ENCODE measurements at places on chromosomes 5 and 9.
A peak's percentile ranks its signal among the peaks of the same experiment; 100 is the strongest.

DNA sequence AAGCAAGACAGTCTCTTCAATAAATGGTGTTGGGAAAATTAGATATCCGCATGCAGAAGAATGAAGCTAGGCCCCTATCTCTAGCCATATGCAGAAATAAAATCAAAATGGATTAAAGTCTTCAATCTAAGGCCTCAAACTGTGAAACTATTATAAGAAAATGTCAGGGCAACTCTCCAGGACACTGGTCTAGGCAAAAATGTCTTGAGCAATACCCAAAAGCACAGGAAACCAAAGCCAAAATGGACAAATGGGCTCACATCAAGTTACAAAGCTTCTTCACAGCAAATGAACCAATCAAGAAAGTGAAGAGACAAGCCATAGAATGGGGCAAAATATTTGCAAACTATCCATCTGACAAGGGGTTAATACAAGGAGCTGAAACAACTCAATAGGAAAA, 338.8 kb downstream of the NNT start:
- no peak for DNase-seq

DNA sequence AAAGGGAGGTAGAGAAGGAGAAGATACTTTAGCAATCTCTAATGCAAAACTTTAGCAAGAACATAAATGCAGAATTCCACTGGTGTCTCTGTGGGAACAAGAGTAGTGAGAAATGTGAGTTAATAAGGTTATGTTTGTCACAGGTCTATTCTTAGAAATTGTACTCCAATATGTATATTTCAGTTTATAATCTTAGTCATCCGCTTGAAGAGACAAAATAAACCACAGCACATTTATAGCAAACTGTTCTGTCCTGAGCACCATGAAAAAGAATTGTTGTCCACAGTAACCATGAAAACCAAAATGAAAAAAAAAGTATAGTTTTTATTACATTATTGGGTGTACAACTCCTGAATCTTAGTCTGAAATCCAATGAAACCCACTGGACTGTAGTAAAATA, 93.6 kb upstream of the TSLP start:
- no peak for DNase-seq

GRCh38 chr5:61285531-61285930, 46.5 kb upstream of the ZSWIM6 start:
- no peak for DNase-seq

- peak; percentile 24 for DNase-seq
These were observed at the start of gene CTNNA1 for GRCh38 chr5:138752951-138753793. CTNNA1 (plus strand) TSS chr5:138753425; CDS start chr5:138781925, 28,500 bp downstream.

GRCh38 chr5:127294829-127295228, 4.2 kb downstream of the MEGF10 start:
- DNase-seq: no peak

DNA sequence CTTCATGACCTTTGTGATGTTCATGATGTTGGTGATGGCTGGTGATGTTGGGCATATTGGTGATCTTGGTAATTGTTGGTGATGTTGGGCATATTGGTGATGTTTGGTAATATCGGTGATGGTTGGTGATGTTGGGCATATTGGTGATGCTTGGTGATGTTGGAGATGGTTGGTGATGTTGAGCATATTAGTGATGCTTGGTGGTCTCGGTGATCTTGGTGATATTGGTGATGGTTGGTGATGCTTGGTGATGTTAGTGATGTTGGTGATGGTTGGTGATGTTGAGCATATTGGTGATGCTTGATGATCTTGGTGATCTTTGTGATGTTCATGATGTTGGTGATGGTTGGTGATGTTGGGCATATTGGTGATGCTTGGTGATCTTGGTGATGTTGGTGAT, 73.8 kb downstream of the IRX2 start:
- no peak for DNase-seq

DNA sequence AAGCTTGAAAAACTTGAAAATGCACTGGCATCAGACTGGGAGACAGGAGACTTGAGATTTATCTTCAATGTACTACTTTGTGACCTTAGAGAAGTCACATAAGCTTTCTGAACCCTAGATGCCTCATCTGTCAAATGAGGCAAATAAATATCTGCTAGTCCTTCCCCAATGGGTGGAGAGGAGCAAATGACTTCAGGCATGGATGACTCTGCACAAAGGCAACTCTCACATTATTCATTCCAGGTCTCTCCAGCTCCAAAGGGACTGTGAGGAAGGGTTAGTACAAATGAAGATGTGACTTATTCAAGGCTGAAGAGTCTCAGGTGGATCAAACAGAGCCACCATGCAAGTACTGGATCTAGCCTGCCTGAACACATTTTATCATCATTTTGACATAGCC, 228.7 kb downstream of the SLIT3 start:
- no peak for DNase-seq

- no peak for DNase-seq
These were observed 53.9 kb downstream of the ZNF354C start for GRCh38 chr5:179113945-179114641.

GRCh38 chr9:92671323-92671722, 1.4 kb upstream of the IPPK start:
- DNase-seq: no peak

DNA sequence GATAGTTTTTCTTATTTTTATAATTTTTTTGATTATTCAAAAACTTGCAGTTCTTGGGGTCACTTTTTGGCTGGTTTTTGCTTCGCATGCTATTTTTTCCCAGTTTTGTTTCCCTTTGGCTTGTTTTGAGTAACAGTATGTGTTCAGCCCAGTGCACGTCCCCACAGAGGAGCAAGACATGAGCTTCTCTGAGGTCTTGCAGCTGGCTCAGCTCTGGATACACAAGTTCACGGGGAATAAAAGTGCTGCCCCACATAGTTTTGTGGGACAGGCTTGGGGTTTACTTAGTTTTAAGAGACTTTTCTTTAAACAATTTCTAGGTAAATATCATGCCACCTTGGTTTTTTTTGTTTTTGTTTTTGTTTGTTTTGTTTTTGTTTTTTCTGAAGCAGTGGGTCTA, 297.8 kb upstream of the IRX1 start:
- DNase-seq: no peak

- DNase-seq: no peak
These were observed 975.4 kb downstream of the NR2F1-AS1 start for GRCh38 chr5:92605591-92605990.

DNA sequence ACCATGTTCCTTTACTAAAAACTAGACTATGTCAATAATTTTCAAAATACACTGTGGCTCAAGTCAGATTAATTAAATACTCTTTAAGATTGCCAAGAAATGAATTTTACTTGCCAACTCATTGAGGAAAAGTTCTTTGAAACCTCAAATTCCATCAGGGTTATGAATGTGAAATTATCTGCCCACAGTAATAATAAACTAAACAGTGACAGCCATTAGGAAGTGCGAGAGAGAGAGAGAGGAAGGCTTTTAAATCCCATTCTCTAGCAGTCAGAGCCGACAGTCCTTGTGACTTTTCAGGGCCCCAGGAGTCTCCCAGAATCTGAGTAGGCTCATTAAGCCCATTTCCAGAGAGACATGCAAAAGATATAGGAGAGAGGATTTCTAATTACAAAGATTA, 236.1 kb downstream of the MARCHF11 start:
- no peak for DNase-seq

DNA sequence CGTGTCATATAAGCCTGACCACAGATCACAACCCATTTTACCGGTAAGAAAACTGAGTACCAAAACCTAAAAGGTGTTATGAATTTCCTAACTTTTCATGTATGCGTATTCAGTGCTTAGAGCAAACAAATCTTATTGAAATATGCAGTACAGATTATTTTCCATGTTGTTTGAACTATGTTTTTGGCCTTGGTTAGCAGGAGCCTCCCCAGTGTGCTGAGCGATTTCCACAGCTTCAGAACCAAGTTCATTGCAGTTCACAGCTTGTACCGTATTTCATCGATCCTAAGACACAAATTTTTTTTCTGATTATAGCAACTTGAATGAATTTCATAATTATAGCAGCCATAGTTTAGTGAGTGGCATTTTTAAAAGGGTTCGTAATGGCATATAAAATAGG, 13.7 kb downstream of the ADAMTSL1 start:
- no peak for DNase-seq

DNA sequence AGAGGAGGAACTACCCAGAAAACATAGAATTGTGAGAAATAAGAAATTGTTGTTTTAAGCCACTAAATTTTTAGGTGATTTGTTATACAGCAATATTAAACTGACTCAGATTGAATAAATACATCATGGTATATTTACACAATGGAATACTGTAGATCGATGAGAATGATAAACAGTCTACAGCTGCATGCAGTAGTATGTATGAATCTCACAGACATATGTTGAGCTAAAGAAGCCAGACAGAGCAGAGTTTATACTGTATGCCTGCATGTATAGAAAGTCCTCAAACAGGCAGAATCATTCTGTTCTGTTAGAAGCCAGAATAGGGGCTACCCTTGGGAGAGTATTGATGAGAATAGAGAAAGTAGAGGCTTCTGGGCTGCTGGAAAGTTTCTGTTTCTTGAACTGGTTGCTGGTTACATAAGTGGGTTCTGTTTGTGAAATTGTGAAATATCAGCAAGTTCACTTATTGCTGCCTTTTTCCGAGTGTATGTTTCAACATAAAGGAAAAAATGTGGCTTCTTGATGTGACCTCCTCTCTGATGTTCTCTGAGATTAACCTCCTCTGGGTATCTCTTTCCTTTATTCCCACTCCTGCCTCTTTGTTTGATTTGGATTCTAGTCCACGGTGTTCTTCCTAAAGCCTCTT, 9.6 kb downstream of the KIAA1958 start:
- DNase-seq: no peak

DNA sequence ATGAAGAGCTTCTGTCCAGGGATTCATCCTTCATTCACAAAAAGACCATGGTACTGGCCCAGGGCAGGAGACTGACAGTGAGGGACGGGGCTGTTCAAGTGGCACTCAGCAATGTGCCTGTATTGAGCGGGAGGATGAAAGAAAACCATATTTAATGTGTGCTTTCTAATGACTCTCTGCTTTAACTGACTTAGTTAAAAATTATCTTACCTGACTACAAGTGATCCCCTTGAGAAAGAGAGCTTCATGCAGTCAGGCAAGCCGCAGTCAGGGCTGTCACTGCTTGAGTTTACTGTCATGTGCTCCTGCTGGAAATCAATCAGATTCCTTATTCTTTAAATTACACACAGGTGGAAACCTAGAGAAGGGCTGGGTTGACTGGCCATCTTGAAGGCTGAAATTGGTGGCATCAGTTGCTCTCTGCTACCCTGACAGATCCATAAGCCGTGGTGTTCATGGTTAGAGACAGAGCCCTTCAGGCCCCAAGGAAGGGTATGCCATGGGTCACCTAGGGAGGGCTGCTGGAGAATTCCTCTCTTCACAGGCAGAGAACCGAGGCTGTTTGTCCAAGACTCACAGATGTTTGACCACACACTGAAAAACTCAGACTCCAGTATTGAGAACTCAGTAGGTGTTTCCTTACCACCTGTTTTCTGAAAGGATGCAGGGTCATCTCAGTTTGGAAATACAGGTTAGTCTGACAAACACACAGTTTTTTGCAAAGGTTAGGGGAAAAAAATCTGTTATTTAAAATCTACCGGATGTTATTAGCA, 70.9 kb downstream of the TRIO start:
- no peak for DNase-seq

- DNase-seq: no peak
These were observed 87.1 kb downstream of the PDE6A start for GRCh38 chr5:149857499-149857898.

GRCh38 chr9:121566481-121567465, 67.1 kb upstream of the GGTA1 start:
- DNase-seq: no peak

DNA sequence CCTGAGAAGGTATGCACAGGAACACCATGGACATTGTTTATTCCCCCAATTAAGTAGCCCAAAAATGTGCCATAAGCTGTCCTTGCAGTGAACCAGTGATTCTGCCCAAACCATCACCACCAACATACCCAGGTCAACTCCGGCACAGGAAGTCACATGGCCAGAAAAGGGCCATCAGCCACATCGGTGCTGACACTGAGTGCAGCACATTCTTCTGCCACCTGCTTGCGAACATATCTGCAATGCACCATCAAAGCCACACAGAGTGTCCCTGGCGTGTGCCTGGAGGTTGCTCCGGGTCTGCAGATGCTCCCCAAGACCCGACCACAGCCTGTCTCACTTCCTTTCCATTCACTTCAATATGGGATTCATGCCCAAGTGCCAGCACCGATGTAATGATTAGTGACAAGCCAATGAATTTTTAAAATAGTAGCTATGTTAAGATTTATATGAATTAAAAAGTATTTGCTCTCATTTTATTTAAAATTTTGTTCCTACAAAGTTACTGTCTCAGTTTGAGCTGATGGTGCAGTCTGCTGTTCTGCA, 37.6 kb downstream of the SYK start:
- no peak for DNase-seq

DNA sequence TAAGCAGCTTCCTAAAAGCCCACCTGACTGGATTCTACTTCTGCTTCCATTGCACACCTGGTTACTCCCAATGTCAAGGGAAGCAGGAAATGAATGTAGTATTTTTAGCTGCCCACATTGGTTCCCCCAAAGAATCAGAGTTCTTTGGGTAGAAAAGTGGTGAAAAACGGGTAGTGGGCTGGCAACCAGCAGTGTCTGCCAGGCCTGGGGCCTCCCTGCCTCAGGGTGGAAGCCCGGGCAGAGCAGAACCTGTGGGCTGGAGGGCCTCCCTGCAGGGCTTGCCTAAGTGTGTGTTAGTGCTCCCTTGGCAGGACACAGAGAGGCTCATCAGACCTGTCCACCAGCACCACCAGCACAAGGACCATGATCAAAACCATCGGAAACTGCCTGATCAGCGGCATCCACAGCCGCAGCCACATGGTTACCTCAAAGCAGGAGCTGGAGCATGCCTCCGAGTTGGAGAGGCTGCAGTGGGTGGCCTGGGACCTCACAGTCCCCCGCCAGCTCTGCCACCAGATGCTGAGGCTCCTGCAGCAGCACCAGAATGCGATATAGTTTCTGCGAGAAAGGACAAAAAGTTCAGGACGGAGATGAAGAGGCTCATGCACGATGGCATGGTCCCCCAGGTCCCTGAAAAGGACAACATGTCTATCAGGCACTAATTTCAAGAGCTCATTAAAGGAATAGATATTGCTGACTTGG, 72.2 kb downstream of the PTPDC1 start:
- no peak for DNase-seq

- DNase-seq: no peak
These were observed 64.3 kb upstream of the CAMK4 start for GRCh38 chr5:111159845-111160244.

GRCh38 chr5:6731465-6732237, 18.4 kb downstream of the TENT4A start:
- no peak for DNase-seq

- no peak for DNase-seq
These were observed 91.4 kb upstream of the FCN2 start for GRCh38 chr9:134789168-134789567.

- no peak for DNase-seq
These were observed 53.1 kb upstream of the DAB2IP start for GRCh38 chr9:121598167-121598964.

DNA sequence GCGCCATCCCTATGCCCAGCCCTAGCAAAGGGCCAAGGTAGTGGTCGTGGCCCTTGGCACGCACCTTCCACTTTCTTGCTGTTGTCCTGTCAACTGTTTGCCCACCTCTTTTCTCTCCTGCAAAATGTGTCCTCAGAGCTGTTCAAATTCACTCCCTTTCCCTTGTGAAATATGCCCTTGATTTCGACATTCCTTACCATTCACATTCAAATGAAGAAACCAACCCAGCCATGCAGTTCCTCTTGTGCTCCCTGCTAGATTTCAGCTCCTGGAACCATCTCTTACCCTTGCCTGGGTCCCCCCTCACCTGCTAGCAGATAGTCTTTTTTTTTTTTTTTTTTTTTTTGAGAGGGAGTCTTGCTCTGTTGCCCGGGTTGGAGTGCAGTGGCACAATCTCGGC, 19.6 kb upstream of the HRH2 start:
- DNase-seq: no peak
